ENCODE measurements at places on chromosomes 2 and 18.

- DNase-seq: no peak
Measured at GRCh38 chr18:46518438-46518837, 138.6 kb downstream of the LOXHD1 start.

DNA sequence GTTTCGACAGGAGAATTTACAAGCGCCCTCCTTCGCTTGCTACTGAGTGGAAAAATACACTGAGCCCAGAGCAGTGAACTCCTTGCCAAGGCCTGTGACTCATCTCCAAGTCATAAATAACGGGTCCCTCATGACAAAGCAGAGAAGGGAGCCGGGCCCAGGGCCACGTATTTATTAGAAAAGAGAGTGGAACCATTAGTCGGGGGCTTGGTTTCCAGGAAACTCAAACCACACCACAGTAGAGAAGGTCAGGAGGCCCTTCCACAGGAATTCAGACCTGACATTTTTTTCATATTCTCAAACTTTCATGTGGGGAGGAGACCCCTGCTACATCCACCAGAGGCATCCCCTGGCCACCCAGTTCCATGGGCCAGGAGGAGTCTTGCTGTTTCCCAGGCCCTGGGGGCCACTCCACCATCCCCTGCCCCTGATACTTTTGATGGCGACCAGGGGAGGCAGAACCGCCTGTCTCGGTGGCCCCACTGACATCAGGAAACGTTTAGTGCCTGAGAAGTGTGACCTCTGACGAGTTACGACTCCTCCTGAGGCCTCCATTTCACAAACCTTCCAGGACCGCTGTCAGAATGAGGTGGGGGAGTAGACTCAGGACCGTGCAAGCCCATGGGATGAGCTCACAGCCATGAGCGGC, 289.7 kb downstream of the DYSF start:
- DNase-seq: no peak

DNA sequence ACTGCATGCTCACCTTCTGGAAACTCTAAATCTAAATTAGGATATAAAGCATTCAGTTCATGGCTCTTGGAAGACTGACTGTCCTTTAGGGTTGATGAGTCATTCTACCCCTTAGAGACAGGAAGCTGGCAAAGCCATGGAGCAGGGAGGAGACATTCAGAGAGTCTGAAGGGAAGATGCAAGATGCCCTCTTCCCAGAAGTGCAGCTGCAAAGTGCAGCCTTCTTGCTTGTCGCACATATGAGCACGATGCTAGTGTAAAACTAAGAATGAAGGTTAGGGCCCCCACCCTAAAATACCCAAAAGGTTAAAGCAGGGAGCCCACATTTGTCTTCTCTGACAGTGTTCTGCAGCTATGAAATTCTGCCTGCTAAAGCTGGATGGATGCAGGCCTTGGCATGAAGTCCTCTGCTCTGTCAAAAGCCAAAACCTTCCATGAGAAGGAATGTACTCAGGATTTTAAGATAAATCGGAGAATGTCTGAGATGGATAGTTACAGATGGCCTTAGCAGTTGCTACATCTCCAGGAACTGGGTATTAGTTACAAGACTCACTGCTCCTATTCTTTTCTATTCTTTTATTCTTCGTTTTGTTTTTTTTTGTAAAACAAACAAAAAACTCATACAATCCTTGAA, 89.7 kb downstream of the POLE4 start:
- no peak for DNase-seq

- DNase-seq: no peak
Measured at GRCh38 chr2:15159206-15159605, 401.9 kb downstream of the NBAS start.

DNA sequence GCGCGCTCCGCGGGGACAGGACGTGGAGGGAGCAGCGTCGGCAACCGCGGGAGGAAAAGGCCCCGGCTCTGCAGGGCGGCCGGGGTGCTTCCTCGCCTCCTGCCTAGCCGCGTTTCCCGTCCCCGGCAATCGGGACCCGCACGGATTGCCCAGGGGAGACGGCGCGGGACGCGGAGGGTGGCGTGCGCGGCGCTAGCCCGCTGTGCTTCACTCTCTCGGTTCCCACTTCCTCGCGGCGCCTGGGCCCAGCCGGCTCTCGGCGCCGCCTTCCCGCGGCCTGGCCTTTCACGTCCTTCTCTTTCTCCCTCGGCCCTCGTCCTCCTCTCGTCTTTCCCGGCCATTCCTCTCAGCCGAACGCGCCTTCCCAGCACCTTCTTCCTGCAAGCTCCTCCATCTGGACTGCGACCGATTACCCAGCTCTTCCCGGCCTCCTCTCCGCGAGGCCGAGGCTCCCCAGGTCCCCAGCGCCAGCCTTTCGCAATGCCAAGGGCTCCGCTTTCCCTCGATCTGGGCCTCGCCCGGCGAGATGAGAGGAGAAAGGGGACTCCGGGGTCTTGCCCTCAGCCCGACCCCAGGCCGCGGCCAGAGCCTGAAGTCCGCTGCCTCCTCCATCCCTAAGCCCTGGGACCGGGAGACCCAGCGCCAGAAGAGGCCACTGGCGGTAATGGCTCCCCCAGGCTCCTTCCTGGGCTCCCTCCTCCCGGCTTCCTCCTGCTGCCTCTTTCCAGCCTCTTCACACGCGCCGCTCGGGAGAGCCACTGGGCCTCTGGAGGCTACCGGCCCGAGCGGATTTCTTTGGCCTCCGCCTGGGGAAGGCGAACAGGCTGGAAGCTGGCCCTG, 34.3 kb upstream of the ATP6V1B1 start:
- no peak for DNase-seq

DNA sequence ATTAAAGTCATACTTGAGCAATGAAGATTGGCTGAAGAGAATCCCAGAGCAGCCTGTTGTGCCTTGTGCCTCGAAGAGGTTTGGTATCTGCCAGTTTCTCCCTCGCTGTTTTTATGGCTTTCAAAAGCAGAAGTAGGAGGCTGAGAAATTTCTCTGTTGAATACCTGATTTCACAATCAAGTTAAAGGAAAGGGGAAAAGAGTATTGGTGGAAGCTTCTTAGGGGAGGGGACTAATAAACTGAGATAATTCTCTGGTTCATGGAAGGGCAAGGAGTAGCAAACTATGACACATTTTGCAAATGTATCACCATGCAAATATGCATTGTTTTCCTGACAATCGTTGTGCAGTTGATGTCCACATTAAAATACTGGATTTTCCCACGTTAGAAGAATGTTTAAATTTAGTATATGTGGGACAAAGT, at the start of gene IL1B:
Gene IL1B (minus strand): TSS at position 85 of the 423 bp plus-strand sequence. CDS start 550 bp downstream, outside the sequence.
- DNase-seq: no peak

DNA sequence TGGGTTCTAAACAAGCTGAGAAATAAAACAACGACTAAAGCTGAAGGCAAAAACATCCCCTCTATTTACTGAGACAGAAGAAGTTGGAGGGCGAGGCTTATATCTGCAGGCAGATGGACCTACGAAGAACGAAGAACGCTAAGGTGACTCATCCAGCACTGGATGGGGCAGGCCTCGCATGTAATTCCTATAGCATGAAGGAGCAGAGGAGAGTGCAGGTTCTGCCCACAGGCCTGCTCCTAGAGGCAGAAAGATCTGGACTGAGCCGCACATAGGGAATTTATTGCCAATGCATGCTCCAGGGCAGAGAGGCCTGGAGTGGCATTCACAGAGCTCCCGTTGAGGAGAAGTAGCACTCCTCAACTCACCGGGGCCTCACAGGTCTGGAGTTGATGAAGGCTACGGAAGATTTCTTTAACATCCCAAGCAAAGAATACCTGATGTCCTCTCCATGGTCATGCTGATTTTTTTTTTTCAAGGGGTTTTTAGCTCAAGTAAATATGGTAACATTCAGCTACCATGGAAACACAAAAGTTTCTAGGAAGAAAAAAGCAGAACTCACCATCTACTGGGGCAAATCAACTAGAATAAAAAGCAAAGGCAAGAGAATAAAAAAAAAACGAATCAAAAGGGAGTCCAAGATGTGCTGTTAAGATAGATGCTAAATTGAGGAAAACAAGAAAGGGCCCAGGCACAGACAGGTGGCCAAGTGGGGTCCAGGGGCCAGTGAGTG, 10.4 kb upstream of the METTL21A start:
- no peak for DNase-seq

DNA sequence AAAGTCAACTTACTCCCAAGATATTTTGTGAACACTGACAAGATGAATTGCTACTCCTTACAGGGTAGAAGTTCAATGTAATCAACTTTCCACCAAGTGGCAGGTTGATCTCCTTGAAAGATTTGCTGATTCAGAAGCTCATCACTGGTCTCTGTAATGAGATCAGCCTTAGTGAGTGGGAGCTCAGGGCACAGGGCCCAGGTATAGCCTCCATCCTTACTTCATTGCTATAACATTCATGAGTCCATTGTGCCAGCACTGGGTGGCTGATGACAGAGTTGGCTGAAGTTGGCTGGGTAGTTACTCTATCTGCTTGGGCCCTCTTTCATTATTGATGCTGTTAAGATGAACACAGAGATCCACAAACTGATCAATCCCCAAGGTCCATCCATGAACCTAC, 379.0 kb downstream of the IRS1 start:
- no peak for DNase-seq

DNA sequence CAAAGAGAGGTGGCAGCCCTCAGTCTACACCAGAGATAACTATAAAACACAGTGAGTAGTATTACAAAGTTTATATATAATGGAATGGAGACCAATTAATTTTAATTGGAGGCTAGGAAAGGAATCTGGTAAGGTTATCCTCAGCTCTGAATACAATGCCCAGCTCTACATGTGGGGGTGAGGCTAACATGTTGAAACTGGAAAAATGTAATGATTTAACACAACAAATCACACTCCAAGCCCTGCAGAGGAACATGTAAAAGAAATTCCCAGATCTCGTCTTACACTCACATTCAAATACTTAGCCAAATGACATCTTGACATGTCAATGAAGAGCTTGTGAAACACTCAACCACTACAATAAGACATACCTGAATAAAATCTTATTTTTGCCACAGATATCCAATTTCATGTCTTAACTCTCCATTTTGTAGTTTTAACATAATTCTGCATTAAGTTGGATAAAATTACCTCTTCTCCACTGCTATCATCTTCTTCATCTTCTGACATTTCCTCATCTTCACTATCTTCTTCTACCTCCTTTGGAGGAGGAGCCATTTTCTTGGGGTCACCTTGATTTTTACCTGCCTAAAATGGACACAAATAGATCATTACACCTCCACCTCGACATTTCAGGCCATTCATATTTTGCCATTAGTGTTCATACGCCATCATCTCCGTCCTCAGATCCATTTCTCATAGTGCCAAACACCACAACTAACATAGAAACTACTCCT, 1.4 kb downstream of the NCL start:
- DNase-seq: no peak

DNA sequence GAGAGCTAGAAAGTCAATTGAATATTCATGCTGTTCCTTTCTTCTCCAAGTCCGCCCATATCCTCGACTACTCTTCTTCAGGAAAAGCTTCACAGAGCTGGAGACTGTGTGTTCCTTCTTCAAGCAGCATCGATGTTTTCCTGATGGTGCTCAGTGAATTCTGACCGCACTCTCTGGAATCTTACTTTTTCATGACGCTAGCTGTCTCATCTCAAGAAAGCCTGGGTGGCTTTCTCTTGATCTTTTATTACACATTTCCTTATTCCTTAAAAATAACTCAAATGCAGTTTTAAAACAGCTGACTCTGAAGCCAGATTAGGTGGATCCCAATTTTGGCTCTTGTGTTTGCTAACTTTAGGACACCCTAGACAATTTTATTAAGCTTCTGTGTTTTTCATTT, 1245.1 kb upstream of the LRRTM1 start:
- no peak for DNase-seq

DNA sequence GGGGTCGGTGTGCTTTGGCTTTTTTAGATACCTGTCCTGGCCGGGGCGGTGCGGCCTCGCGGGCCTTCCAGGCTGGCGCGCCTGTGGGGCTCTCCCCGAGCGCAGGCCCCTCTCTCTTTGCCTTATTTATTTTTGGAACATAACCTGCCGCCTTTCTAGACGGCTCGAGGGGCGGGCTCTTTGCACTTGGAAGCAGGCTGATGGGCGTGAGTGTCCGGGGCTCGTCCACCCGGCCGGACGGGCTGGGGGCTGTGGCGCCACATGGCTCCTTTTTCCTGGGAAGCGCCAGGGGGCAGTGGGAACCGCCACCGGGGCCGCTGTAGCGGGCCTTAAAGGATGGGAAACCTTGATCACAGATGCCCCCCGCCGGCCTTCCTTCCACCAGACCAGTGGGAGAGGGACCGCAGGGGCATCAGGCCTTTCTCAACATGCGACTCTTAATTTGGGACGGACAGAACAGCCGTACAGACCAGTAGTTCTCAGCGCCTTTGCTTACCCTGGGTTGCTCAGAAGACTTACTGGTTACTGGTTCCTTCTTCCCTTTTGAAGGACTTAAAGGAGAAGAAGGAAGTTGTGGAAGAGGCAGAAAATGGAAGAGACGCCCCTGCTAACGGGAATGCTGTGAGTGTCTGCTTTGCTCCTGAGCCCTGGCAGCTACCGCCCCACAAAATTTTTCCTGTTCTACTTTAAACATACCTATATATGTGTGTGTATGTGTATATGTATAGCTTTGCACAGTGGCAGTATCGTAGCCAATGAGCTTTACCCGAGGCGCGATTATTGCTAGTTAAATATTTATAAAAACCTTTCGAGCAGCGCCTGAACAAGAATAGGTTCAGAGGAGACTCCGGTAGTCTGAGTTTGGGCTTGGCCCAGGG, 2.7 kb downstream of the PTMA start:
- no peak for DNase-seq

GRCh38 chr2:12057436-12058166, 311.2 kb downstream of the LPIN1 start:
- peak; percentile 50 for DNase-seq

Measured in activated T-cell treated with anti-CD3 and anti-CD28 coated beads, Interleukin-2, amount 50 U/mL, for 48 hours (primary cell).